Testis (tissue), 5 donors: ENCODE measurements at places on chromosomes 2 and 18.

GRCh38 chr2:192534072-192534471 is 339.3 kb upstream of the TMEFF2 start:
- DNase-seq = no peak

DNA sequence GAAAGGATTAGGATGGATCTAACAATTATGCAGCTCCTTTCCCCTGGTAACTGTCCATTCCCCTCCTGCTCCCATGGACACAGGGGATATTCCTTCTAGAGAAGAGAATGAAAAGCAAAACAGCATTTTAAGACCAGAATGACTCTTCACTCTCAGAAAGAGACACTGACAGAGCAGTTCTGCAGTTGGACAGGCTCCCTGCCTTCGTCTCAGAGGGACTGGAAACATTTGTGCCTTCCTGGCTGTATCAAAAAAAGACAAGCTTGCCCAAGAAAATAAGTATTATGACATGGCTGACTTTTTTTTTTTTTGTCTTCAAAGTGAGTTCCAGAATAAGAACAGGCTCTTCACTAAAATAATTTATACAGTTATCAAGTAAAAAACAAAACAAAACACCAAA is 9.5 kb downstream of the PID1 start:
- no peak for DNase-seq

DNA sequence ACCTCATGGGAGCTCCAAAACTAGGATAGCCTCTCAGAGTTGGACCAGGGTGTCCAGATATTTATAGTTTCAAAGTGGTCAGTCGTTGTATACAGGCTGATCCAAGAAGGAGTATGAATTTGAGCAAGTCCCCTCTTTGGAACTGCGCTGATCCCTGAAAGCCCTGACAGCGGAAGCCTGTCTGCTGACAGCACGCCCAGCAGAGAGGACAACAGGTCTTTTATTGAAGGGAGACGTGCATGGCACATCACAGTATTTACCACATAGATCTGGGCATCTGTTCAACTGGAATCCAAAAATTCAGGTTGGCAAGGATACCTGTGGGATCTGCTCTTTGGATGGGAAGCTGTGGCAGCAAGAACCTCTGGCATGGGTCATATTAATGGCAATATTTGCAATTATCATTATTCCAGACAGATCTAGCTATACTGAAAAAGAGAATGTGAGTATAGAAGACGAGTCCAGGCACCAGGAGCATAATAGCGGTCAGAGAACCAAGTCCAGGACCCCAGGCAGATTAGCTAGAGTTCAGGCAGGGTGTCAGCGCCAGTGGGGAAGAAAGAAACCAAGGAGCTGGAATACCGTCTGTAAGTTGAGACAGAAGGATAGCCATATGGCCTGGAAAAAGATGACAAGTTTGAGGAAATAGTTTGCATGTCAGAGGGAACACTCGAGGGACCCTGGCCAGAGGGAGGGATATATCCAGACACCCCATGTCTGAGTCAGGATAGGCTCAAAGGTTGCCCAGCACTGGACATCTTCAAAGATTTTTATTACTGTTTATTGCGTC is 260.4 kb upstream of the FANCL start:
- no peak for DNase-seq

DNA sequence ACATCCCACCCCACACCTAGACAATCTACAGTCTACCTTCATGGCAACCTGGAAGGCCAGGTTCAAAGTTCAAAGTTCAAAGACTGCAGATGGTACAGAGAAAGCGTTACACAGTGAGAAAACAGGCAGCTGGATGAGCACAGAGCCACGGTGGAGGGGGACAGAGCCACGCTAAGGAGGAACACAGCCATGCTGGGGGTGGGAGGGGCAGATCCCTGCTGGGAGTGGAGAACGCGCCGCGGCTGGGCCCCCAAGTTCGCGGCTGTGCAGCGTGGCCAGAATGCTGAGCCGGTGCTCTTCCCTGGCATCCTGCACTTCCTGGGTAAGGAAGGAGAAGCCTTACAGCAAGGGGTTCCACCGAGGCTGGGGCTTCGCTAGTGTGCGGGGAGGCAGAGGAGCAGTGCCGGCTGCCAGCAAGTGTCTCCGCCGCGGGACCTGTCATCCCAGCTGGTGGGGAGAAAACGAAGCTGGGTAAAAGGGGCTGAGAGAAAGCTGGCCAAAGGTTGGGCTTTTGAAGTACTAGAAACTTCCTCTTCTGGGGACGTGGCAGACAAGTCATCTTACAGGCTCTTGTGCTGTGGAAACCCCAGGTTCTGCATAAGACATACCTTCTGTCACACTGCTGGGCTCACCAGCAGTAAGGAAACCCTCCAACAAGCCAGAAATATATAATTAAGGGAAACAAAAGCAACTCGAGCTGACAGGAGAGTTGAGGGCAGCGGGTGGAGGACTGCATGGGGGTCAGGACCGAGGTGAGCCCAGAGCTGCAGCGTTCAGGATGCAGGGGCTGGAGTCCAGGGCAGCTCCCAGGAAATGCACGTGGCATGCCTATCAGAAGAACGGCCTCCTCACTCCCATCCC is 115.5 kb downstream of the HDAC4 start:
- DNase-seq = no peak

- no peak for DNase-seq
These were observed 825.1 kb upstream of the CNTNAP5 start for GRCh38 chr2:123200035-123200434.

DNA sequence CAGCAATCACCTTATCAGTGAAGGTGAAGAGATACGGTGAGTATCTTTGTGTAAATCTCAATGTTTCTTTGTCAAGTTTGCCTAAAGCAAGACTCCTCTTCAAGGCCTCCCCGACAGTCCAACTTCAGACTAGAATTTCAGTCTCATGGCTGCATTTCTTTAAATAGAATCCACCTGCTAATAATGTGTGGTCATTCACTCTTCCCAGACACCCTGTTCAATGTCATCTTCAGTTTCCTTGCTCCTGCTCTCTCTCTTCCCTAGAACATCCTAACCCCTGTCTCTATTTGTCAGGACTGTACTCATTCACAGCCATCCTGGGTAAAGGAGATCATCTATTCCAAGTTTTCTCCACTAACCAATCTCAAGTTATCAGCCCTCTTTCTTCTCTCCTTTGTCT is 267.3 kb downstream of the EN1 start:
- no peak for DNase-seq
